ENCODE measurements at places on chromosomes 3 and 15.

DNA sequence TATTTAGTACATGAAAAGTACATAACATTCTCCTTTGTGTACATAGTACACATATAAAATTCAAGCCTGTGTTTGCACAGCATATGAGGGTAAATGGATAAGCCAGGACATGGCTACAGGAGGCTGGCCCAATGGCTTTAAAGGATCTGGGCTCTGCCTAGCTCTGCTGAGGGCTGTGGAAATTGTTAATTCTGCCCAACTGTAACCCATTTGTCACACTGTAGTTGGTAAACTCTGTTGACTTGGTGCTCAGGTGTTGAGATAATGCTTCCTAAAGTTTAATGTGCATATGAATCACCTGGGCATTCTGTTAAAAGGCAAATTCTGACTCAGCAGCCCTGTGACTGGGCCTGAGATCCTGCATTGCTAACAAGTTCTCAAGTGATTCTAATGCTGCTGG lies 196.5 kb upstream of the ZPLD1 start:
- no peak for DNase-seq

- DNase-seq, result no peak
These were observed 388.0 kb downstream of the FOXP1 start for GRCh38 chr3:71195492-71195891.

GRCh38 chr3:48543271-48543866 lies 13.2 kb downstream of the PFKFB4 start:
- DNase-seq, result no peak

- no peak for DNase-seq
These were observed 22.1 kb downstream of the NCK1 start for GRCh38 chr3:136883967-136884720.

GRCh38 chr15:40891810-40892446 lies 2.3 kb upstream of the VPS18 start:
- DNase-seq, result peak; percentile 34

GRCh38 chr3:122271246-122271898 lies 53.7 kb upstream of the CSTA start:
- DNase-seq, result no peak

DNA sequence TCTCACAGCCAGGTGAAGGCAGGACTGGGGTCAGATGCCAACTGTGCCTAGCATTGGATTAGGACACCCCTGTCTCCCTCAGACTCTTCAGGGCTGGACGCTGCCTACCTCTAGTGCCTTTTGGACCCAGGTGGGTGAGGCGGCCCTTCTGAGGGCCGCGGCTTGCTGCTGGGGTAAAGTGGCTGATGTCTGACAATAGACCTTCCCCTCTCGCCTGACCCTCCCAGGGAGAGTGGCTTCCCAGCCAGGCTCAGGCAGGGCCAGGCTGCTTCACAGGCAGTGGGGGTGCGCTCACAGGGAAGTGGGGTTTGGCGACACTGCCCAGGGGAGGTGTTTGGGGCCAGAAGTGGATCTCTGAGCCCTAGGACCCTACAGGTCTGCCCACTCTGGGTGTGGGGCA lies 43.3 kb upstream of the C15orf39 start:
- DNase-seq, result no peak

Data from hematopoietic multipotent progenitor cell treated with erythropoietin and hydrocortisone succinate and interleukin-3 and kit ligand, for 15 days (in vitro differentiated cells).